ENCODE measurements at places on chromosomes 11 and 22.

DNA sequence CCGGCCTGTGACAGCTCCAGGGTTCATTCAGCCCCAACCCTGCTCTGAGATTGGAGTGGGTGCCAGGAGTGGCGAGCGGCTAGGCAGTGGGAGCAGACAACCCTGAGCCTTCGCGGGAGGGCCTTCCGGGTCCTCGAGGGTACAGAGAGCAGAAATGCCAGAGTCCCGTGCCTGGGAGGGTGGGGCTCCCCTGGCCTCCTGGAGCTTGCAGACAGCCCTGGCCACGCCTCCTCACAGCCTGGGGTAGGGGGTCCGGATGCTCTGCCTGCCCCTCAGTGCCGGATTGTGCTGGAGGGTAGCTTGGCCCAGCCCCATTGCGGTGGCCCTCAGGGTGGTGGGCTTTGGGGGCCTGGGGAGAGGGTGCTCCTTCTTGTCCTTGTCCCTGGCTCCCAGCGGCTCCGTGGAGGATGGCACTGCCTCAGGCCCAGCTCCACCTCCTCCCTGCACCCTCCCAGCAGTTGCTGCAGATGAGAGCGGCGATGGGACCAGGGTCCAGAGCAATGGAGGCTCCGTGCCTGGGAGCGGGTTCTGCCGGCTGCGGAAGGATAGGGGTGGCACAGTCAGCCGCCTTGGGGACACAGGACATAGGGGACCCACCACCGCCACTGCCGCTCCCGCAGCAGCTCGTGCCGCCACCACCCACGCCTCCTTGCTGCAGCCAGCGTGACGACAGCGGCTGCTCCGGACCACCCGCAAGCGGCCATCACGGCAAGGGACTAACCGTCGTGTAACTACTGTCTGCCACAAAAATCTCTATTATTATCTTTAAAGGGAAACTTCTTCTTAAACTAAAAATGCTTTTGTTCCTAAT is 34.9 kb upstream of the OR10G7 start:
- DNase-seq, result no peak

DNA sequence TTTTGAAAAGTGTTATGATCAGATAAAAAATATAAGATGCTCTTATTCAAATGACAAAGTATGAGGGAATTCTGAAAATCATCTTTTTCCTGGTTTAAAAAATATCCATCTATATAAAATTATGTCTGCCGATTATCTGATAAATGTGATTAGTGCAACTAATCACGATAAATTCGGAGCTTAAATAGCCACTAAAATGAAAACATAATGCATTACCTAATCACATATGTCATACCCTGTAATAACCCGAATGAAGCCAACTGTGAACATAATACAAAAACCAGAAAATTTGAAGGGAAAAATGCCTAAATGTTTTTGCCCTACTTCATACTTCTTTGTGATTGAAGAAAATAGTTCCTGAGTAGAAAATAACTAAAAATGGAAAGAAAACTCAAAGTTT is 808.4 kb upstream of the LUZP2 start:
- no peak for DNase-seq

DNA sequence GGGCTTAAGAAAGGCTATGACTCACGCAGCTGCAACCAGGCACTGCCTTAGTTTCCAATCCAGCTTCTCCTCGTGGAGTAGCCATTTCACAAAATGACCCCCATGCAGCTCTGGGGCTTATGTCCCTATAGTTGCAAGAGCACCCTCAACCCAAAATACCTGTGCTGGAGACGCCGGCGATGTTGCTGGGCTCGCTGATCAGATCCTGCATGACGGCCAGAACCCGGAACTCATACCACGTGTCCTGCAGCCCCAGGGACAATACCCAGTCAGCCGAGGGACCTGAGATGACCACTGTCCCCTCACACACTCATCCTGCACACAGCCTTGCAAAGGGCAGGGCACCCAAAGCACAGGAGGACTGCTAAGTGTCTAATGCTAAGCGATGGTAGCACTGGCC is 32.1 kb downstream of the IGSF9B start:
- DNase-seq, result no peak

GRCh38 chr22:17870407-17870806 is 96.1 kb upstream of the BID start:
- DNase-seq, result no peak

DNA sequence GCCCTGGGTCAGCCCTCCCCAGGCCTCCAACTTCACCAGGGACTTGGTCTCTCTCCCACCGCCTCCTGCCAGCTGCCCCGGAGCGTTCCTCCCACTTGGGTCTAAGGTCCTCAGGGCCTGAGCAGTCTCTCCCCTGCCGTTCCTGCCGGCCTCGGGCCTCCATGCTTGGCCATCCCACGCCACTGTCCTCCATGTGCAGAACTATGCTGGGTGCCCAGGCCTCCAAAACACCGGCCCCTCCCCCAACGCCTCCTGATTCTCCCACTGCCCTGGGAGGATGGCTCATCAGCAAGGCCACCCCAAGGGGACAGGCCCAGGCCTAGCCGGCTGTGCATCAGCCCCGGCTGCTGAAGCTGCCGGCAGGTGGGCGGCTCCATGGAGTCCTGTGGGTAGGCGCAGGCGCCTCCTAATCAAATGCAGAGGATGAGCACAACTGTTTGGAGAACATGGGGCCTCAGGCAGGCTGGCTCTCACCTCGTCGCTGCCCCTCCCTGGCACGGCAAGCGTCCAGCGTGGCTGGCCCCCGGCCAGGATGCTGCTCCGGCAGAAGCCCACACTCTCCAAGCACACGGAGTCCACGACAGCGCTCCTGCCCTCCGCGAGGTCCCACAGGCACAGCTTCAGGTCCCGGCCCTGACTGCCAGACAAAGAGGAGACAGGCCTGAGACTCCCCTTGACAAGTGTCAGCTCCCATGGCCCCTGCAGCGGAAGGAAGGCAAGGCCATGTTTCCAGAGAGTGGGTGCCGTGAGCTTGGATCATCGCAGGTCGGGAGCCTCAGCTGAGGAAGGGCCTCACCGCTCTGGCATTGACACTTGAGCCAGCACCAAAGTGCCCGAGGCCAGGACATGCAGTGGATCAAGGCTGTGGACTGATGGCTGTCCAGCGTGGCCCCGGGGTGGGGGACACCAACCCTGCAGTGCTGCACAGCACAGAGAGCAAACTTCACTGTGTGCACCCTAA is 42.6 kb downstream of the GNB1L start:
- no peak for DNase-seq

DNA sequence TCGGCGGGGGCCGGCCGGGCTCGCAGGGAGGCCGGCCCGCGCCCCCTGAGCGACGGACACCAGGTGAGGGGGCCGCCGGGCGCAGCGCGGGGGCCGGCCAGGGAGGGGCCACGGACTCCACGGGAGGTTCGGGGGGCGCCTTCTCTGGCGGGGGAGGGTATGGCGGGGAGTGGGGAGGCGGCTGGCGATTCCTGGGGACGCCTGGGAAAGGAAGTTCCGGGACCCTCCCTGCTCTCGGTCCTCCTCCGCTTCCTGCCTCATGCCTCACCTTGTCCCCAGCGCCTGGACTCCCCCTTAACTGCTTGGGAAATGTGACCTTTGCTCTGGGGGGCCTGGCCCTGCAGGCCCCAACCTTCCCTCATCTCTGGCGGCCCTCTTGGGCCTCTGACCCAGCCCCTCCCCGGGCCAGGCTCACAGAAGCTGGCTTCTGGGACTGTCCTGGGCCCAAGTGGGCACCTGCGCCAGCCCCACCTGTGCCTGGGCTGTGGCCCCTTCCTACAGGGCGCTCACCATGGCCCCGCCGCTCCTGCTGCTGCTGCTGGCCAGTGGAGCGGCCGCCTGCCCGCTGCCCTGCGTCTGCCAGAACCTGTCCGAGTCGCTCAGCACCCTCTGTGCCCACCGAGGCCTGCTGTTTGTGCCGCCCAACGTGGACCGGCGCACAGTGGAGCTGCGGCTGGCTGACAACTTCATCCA is 516 bp downstream of the LRFN4 start:
- DNase-seq, result no peak

DNA sequence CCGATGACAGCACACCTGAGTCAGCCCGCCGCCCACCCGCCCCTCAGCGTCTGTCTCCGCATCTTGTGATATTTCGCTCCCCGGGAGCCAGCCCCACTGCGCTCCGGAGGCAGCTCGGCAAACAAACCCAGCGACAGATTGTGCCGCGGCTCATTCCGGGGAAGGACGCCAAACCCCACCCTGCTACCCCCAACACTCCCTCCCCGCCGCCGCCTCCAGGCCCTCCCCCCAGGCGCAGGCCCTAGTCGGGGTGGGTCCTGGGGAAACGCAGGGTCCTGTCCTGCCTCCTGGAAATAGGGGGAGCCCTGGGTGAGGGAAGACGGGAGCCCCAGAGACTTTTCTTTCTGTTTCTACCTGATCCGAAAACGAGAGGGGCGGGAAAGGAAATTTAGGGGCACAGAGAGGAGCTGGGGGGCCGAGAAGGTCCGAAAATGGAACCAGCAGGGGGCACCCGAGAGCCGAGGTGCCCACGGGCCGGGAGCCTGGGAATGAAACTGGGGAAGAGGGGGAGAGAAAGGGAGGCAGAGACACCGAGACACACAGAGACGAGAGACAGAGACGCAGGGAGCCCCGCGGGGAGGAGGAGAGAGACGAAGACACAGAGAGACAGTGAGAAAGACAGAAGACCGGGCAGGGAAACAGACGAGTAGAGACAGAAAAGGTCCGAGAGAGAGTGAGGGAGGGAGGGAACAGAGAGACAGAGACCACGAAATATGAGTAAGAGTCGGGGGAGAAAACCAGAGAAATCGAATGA is 1.7 kb upstream of the RTN4RL2 start:
- no peak for DNase-seq

GRCh38 chr11:69435161-69435986 is 46.1 kb upstream of the LINC01488 start:
- no peak for DNase-seq

- DNase-seq, result no peak
Measured at GRCh38 chr11:104858882-104859775, 39.1 kb downstream of the CASP12 start.

GRCh38 chr11:1301220-1302000 is 8.0 kb downstream of the TOLLIP start:
- DNase-seq, result no peak

DNA sequence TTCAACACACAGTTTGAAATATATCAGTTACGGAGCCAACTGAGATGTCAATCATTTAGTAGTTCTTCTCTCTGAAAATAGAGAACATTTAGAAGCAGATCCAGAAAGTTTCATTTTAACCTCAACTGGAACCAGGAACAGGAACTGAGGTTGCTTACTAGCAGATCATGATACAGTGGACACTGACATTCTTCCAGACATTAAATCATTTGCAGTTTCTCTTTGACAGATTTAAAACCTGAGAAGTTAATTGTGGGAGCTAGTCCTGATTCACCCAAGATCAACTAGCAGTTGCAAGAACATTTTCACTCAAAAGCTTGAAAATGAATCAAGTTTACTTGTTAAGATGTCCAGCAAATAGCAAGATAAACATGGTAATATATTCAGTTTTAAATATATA is 135.4 kb downstream of the SLC17A6 start:
- DNase-seq, result no peak

DNA sequence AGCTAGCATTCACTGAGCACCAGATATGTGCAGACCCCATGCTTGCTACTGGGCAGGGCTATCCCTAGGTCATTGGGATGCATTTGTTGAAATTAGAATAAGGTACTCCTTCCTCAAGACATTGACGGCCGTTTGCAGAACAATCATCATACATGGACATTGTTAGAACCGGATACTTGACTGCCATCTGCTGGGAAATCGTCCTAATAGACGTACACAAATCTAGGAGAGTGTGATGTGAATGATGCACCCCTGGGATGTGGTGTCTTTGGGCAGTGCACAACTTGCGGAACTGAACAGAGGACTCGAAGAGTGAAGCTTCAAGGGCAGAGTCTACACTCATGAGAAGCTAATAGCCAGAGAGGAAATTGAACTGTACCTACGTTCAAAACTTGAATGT is 35.9 kb downstream of the MYO18B start:
- peak; percentile 12 for DNase-seq

GRCh38 chr11:62419314-62419929 is 589 bp downstream of the SCGB1A1 start:
- no peak for DNase-seq

DNA sequence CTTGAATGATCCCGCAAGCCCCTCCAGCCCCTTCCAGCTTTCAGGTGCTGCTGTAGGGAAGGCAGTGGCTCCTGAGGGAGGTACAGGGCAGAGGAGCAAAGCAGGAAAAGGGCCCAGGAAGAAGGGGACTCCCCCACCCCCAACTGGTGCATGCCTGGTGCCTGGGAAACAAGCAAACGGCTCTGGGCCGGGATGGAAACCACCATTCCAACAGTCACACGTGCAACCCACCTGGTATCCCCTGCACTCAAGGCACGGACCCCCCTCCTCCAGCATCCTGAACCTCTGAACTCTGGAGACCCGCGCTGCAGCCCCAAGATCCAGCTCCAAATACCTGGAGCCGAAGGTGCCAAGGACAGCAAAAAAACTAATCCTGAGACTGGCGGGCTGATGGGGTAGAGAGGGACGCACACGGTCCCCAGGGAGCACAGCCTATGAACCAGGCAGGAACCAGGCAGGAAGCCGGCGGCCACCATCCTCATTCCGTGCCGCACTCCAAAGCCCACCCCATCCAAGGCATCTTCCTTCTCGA is 537 bp downstream of the SCN4B start:
- no peak for DNase-seq

DNA sequence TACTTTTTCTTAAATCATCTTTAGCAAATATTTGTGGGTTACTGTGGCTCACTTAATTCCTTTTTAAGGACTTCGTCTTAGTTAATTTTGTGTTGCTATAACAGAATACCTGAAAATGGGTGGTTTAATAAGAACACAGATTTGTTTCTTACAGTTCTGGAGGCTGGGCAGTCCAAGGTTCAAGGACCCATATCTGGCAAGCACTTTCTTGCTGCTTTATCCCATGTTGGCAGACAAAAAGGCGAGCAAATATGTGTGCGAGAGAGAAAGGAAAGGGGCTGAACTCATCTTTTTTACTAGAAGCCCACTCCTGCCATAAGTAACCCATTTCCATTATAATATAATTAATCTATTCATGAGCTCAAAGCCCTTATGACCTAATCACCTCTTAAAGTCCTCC is 246.2 kb downstream of the GRM5 start:
- no peak for DNase-seq

- DNase-seq, result no peak
Measured at GRCh38 chr11:90218606-90219005, 4.2 kb downstream of the CHORDC1 start.

DNA sequence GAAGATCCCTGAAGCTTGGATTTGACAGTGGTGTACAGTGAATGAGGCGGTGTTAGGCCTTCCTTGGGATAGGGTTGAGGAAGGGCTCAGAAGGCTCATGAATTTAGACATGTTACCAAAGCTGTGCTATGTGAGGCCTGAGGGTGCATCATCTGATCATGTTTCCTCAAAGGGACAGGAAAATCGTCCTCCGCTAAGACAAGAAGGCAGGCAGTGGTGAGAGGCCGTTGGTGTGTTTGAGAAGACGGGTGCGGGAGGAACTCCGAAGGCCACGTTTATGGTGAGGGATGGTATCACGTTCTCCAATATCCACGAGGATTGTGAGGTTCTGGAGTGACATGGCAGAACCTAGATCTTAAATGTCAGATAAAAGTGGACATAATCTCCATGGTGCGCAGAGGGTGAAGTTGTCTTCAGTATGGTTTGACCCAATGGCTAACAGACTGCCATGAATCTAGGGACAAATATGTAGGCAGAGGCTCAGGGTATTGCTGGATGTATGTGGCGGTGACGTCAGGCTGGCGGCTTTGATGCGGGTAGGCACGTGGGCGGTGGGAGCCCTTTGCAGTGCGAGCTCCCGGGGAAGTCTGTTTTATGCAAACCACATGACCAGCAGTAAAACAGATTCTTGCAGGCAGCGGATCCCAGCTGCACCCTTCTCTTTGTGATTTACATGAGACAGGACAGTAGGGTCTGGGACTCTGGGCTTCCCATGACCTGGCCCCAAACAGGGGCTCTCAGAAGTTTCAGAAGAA is 242.3 kb upstream of the B3GAT1 start:
- no peak for DNase-seq

- no peak for DNase-seq
Measured at GRCh38 chr11:4699697-4700435, 2.2 kb upstream of the OR51E2 start.
